GM06990 (cell line): ENCODE measurements at places on chromosomes 11 and 22.

DNA sequence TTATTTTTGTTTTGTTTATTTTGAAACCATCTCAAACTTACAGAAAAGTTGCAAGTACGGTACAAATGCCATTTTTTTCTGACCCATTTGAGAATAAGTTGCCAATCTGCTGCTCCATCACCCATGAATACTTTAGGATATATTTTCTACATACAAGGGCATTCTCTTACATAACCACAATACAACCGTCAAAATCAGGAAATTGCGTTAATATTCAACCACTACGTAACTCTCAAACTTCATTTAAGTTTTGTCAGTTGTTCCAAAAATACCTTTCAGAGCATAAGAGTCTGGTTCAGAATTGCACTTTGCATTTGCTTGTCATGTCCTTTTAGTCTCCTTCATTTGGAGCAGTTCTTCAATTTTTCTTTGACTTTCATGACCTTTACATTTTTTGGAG is 194.3 kb upstream of the BDNF start:
- no peak for DNase-seq

DNA sequence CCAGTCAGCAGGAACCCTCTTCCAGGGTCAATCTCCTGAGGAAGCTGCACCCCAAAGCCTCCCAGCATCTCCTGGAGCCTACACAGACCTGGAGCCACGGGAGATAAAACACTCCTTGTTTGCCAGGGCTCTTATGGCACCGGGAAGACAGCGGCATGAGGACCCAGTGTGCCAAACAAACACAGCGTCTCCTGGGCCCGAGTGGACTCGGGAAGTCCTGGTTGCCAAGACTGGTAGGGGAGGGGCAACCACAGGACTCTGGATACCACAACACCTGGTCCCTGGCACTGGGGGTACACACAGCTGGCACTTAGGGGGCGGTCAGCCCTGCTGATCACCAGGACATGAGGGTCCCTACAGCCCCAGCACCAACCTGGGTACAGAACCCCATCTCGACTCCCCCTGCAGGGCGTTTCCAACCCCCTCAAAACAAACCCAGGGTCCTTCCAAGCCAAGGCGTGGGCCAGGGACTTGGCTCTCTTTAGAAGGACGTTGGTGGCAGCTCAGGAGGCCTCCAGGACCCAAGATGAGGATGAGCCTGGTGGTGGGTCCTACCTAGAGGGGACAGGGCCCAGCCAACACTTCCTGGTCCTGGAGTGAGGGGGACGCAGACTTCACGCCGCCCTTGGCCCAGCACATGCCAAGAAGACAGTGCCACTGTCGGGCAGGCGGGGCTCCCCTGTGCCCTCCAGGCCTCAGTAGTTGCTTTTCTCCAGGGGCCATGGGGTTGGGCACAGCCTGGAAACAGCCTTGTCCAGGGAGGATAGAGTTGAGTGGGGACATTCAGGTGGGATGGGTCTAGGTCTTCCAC is 85.0 kb downstream of the CELSR1 start:
- DNase-seq, result no peak

DNA sequence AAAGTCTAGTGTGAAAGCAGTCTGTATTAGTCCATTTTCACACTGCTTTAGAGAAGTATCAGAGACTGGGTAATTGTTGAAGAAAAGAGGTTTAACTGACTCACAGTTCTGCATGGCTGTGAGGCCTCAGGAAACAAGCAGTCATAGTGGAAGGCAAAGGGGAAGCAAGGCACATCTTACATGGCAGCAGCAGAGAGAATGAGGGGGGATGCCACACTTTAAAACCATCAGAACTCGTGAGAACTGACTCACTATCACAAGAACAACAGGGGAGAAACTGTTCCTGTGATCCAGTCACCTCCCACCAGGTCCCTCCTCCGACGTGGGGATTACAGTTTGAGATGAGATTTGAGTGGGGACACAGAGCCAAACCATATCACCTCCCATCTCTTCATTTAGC is 13.8 kb upstream of the TUBA8 start:
- DNase-seq, result no peak

DNA sequence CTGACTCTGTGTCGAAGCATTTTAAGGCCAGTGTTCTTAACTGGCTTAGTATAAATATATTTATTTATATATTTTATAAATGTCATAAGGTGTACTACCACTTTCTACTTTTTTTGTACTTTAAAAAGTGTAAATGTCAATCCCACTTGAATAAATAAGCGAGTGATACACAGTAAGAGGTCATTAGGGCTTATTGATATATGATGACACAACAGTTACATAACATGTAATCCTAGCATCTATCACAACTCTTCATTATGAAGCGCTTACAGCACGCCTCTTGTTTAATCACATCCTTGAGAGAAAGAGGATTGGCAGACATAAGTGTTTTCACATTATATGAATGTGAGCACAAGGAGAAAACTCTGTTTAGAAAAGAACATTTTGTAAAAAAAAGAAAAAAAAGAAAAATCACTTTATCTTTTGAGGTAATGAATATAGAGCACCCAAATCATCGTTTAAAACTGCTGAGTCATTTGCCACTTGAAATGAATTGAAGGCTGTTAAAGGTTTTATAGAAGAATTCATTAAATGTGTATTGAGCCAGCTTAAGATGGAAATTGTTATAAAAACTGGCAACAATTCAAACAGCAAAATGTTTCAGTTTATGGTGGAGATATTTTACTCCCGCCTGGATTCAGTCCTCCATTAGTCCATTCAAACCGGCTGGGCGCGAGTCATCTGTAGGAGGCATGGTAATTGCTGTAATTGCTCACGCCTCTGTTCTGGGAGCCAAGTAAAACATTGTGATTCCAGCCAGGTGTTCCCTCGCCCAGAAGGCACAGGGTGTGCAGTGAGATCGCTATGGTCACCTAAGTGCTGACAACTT is 627.3 kb upstream of the KIRREL3 start:
- DNase-seq, result no peak

- no peak for DNase-seq
These were observed 890 bp upstream of the GLYATL1 start for GRCh38 chr11:58938398-58938797.

GRCh38 chr22:39498368-39498767 is 3.7 kb upstream of the MIEF1 start:
- DNase-seq, result no peak

DNA sequence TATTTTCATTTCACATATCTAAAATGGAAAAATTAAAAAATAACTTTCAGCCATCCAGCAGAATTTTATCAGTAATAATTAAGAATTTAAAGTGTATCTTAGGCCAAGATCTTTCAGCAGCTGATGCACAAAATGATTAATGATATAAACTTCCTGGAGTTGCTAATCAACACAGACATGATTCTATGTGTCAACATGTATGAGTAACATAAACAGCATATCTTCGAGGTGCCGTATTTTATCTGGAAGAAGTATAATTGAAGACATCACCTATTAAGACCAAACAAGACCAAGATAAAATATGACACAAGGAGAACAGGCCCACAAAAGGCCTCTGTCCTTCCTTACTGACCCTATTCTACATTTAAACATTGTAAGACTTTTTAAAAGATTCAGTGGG is 45.2 kb downstream of the SLC5A12 start:
- no peak for DNase-seq

- DNase-seq, result no peak
These were observed 7.6 kb upstream of the MCM5 start for GRCh38 chr22:35392357-35392756.

DNA sequence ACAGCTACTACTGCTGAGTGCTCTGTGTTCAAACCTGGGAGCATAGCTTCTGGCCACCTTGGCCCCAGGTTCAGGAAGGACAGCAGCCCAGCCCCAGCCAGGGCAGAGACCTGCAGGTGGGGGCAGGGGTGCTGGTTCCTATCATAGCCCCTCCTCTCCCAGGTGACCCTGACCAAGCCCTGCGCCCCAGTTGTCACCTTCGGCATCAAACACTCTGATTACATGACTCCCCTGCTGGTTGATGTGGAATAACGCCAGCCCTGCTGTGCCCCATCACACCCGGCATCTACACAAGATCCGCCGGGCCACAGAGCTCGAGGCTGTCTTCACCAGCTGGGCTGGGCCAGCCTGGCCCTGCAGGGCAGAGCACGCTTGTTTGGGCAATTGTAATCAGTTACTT is 6.9 kb downstream of the SCGB1C1 start:
- no peak for DNase-seq
